Panc1 (cell line): ENCODE measurements at places on chromosomes 12 and 14. TPM values are rescaled to one million over a fixed set of nuclear protein-coding genes. Genes with fewer than 3 reads are reported as not detected.

- no peak for DNase-seq
Observed at GRCh38 chr14:51211149-51211548, 28.9 kb upstream of the TMX1 start.

- DNase-seq: no peak
Observed at GRCh38 chr12:83198291-83199015, 511.7 kb downstream of the TMTC2 start.

DPPA3 gene
- not detected for total RNA-seq

TEAD4 gene
- total RNA-seq: 47.6 TPM
